ENCODE measurements at places on chromosomes 13 and 19.

GRCh38 chr19:1166872-1167573 is 7.0 kb downstream of the SBNO2 start:
- DNase-seq: no peak

DNA sequence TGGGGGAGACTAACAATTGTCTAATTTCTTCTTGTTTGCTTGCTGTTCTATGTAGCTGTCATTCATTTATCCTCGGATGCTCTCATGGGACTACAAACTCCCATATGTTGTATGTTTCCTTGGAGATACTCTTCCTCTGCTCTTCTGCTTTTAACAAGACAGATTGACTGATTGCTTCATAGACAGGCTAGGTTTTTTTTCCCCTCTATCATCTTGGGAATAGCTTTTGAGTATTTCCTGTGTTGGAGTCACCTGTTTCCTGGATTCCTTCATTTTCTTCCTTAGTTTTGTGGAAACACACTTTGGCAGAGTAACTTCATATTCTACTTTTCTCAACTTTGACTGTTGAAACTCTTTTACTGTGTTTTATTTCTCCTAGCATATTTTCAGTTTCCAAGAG is 27.6 kb downstream of the EDNRB start:
- no peak for DNase-seq

- DNase-seq: no peak
Measured at GRCh38 chr13:77698201-77699058, 943 bp downstream of the SLAIN1 start.

DNA sequence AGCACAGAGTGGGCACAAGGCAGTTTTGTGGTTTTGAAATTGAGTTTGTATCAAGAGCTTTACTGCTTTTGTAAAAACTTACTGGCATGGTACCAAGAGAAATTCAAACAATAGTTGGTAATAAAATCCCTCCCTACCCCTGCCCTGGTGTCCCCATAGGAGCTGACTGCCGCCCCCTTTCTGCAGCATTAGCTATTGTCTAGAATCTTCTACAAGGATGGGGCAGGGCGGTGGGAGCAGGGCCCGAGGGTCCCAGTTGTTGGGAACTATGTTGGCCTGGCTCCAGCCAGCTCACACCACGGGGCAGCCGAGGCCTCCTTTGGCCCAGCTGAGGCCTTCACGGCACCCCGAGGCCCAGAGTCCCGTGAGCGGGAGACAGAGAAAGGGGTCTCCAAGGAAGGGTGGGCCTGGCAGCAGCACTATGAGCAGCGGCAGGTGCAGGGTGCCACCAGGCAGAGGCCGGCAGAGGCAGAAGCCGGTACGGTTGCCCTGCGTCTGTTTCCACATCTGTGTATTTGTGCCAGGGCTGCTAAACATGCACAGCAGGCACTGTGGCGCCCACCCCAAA is 57.9 kb downstream of the KDM4B start:
- DNase-seq: no peak

- DNase-seq: no peak
Measured at GRCh38 chr13:50995854-50996253, 86.3 kb downstream of the RNASEH2B start.

DNA sequence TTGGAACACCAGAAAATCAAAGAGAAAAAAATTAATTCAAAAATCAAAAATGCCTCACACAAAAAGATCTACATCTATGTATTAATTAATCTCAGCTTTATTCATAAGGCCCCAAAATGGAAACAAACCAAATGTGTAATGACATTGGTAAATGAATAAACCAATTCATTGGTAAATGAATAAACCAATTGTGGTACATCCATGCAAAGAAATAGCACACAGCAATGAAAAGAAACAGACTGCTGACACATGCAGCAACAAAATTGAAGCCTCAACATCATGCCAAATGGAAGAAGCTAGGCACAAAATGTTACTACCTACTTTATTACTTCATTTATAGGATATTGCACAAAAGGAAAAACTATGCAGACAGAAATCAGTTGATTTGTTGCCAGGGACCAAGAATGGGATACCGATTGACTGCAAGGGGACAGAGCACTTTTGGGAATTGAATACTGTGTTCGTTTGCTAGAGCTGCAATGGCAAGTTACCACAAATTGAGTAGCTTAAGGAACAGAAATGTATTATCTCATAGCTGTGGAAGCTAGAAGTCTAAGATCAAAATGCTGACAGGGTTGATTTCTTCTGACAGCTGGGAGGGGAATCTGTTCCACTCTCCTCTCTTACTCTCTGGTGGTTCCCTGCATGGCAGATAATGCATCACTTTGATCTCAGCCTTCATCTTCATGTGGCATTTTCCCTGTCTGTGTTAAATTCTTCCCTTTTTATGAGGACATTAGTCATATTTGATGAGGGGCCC is 252.8 kb downstream of the RFC3 start:
- DNase-seq: no peak

DNA sequence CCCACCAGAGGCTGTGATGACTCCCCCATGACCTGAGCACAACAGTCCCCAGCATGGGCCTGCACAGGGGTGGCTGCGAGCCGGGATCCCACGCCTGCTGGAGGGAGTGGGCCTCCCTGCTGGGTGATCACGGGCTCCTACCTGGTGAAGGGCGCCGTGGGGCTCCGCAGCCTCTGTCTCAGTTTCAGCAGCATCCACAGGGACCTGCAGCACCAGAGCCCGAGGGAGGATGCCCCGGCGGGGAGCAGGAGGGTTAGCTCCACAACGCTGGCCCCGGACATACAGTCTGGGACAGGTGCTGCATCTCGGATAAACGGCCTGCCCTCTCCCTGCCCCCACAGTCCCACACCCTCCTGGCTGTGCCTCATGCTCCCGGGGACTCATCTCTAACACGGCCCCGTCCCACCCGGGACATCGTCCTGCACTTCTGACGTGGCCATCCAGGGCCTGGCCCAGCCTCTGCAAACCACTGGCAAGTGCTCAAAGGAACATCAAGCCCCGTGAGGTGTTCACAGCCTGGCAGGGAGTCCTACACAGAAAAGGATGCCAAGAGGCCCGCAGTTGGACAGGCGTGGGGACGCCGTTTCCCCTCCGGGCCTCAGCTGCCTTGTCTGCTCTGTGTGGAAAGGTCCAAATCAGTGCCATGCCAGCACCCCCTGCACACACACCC is 10.5 kb downstream of the PEX11G start:
- no peak for DNase-seq

DNA sequence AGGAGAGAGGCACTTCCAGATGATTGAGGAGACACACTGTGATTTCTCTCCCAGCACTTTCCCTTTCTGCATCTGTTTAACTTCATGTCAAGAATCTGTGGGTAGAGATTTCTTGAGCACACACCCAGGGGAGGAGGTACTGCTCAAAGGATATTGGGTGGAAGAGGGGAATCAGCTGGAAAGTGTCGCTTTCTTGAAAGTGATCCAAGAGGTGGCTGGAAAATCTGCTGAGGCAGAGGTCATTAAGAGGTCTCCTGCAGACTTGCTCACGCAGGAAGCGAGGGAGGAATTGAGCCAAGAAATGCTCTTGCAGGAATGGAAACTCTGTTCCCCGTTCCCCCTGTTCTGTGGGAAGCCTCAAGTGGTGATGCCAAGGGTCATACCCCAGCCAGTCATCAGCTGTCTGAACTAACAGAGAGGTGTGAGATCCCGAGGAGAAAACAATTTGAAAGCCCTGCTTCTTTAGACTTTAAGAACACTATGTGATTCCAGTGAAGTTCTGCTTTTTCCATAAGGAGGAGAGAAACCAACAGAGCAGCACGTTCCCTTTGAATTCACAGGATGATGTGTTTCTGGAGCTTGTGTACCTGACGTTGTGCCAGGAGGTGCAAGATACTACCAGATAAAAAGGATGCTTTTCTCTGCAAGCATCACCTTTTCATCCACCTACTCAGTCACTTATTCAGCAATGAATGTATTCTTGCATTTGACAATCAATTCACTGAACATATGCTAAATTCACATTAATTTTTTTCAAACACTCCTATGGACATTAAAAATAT is 163.4 kb upstream of the GPR12 start:
- DNase-seq: no peak

GRCh38 chr13:41345165-41345913 is 34.3 kb downstream of the NAA16 start:
- DNase-seq: no peak

- DNase-seq: no peak
Measured at GRCh38 chr13:106276876-106277275, 258.6 kb downstream of the EFNB2 start.

DNA sequence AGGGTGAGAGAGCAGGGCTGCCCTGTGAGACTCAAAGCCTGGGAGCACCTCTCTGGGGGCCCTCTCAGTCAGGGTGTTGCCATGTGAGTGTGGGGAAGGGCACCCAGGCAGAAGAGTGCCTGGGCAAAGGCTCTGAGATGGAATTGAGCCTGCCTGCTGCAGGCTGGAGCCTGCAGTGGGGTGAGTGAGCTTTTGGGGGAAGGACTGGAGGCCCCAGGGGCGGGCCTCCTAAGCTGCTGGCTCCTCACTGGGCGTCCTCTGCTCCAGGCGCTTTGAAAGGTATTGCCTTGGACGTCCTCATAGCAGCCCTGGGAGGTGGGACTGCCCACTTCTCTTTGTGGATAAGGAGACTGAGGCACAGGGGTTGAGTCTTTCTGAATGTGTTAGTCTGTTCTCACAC is 60.3 kb downstream of the ARHGEF7 start:
- DNase-seq: no peak

DNA sequence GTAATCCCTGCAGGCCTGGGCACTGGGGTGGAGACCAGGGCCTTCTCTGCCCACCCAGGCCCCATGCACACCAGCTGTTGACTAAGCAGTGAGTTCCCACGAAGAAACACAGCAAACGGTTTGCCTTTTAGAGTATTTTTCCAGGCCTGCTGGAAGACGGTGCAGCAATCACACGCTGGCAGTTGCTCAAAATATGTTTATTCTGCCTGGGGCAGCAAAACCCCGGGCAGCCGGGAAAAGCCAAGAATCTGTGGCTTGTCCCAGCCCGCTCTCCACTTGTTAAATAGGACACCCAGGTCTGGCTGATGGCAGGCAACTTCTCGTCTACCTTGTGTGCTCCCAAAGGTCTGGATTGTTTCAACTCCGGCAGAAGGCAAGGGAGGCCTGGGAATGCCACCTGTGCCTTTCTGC is 40.8 kb downstream of the GGACT start:
- DNase-seq: no peak

DNA sequence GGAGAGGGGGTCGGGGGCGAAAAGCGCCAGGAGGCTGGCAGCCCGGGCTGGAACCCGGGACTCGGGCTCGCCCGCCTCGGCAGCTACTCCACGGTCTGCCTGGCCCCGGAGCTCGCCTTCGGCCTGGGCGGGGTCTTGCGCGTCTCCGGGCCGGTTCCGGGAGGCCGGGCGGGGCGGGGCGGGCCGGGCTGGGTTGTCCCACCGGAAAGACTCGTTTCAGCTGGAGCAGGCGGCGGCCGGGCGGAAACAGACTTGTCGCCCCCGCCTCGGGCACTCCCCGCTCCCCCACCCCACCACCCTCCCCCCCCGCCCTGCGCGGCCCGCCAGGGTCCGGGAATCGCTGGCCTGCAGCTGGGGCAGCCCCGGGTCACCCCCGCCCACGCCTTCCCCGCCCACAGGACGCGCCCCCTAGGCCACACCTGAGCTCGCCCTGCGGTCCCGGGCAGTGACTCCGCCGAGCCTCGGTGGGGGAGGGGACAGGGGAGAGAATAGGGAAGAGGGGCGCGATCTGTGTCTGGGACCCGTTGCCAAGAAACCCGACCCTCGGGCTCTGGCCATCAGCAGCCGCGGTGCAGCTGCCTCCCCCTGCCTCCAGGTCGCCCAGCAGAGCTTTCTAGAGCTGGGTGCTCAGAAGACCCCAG is 109.4 kb downstream of the KCTD15 start:
- no peak for DNase-seq

GRCh38 chr13:52399046-52399445 is 6.9 kb downstream of the THSD1 start:
- DNase-seq: no peak

GRCh38 chr19:51660975-51661600 is 14.5 kb upstream of the SIGLEC14 start:
- no peak for DNase-seq

DNA sequence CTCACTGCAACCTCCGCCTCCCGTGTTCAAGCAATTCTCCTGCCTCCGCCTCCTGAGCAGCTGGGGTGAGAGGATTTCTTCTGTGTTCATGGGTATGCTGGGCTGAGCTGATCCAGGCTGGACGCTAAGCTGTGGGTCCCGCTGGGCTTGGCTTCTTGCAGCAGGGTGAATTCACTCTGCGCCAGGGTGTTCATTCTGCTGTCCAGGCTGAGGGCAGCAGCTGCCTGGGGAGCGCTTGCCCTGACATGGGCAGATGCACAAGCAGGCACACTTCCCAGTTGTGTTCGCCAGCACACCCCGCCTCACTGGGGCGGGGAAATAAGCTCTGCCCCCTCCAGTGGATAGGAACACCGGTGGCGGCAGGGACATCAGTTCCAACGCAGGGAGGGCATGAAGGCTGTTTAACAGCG is 7.3 kb upstream of the INAFM1 start:
- no peak for DNase-seq

DNA sequence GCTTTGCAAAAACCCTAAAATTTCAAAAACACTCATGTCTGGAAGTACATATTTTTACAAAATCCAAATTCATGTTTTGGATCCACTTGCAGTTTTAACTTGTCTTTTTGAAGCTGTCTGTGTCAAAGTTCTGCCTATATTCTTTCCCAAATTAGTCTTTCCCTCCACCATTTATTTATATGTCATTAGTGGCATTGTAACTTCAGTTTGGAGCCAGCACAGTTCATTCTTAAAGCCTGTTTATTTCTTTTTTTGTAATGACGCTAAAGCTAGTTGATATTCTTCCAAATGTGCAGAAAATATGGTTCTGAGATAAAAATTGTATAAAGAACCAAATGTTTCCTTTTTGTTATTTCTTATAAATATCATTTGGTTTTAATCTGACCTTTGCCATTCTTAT is 2039.3 kb downstream of the OLFM4 start:
- DNase-seq: no peak

DNA sequence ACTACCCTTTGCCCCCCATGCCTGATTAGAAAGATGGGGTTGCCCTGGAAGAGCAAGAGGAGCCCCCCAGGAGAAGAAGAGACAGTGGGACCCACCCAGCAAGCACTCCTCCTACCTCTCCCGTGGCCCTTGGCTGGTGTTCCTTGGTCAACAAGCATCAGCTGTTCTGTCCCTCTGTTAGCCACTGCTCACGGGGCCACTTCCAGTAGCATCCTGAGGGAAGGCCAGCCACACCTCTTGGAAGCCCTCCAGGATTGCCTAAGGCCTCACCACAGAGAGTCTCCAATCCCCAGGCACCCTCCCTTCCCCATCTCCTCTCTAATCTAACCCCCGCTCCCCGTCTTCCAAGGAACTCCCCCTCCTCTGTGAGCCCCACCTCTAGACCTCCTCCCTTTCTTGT is 15.1 kb upstream of the DPP9 start:
- DNase-seq: no peak

DNA sequence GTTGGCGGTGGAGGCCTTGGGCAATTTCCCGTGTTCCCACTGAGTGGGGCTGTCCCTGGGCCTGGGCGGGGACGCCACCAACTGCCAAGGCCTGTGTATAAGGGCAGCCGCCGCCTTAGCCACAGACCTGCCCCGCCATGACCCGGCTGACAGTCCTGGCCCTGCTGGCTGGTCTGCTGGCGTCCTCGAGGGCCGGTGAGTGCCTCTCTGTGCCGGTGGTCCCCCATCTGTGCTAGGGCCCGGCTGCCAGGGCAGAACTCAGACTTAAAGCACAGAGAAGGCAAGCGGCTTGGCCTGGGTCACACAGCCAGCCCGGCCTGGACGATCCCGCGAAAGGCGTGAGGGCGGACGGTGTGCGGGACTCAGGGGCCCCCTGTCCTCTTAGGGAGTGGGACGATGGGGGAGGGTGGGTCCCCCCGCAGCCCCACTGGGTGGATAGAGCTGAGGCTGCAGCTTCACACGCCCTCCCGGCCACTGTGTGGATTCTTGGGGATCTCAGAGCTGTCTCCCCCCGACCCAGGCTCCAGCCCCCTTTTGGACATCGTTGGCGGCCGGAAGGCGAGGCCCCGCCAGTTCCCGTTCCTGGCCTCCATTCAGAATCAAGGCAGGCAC is at the start of gene AZU1:
AZU1 (plus strand) TSS at position 128 of the 612 bp plus-strand sequence; CDS start at position 138, 10 bp downstream.
- DNase-seq: no peak

Data from stimulated activated CD8-positive, alpha-beta memory T cell treated with anti-CD3 and anti-CD28 coated beads, Interleukin-4, amount 100 ng/mL, for 4 hours (primary cell).